Cardiac muscle cell (in vitro differentiated cells and primary cell): ENCODE measurements at places on chromosomes 1 and 21.

GRCh38 chr1:221940631-221941030, 198.7 kb upstream of the DUSP10 start:
- no peak for DNase-seq

- no peak for DNase-seq
Observed at GRCh38 chr1:240831922-240832321, 220.0 kb upstream of the GREM2 start.

- no peak for DNase-seq
Observed at GRCh38 chr21:44927587-44928461, 7.1 kb upstream of the ITGB2 start.

- peak; percentile 17 for DNase-seq
Observed at GRCh38 chr1:237814319-237814924, 76.3 kb downstream of the ZP4 start.

DNA sequence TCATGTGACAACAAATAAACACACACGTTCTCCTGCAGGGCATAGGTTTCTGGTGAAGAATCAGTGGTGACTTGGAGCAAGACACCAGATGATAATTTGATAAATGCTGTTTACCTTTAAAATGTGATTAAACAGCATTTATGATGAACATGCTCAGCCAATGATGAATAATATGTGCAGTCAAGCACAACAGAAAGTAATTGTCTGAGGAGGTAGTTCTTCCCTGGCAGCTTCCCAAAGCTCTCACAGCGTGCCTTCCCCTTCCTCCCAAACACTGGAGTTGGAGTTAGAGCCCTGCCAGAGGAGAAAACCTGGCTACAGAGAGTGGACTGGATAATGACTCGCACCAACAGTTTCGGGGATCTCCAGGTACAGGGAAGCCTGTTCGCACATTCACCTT, 463.5 kb downstream of the SMYD3 start:
- DNase-seq: no peak

DNA sequence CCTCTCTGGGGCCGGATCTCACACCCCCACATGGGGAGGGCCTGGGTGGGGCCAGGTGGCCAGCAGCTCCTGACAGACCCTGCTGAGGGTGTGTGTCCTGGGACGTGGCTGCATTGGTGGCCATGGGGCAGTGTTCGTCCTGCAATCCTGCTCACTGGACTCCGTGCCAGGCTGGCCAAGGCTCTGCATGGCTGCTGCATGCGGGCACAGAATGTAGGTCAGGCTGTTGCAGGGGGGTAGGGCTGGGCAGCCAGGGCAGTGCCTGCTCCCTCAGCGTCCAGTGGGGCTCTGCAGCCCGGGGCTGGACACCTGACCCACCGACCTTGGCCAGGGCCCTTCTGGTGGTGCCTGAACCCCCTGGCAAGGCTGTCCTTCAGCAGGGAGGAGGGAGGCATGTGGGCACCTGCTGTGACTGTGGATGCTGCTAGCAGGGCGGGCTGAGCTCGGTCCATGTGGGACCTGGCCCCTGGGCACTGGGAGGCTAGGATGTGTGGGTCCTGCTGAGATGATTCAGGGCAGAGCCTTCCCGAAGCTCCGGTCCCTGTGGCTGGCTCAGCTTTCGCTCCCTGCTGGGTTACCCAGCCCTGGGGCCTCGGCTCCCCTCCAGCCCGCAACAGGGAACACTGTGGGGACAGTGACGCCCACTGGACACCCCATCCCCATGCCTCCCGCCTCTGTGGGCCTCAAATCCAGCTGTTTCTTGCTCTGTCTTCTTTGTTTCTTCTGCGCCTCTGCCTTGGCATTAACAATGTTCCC, 14.9 kb upstream of the PLCH2 start:
- no peak for DNase-seq

DNA sequence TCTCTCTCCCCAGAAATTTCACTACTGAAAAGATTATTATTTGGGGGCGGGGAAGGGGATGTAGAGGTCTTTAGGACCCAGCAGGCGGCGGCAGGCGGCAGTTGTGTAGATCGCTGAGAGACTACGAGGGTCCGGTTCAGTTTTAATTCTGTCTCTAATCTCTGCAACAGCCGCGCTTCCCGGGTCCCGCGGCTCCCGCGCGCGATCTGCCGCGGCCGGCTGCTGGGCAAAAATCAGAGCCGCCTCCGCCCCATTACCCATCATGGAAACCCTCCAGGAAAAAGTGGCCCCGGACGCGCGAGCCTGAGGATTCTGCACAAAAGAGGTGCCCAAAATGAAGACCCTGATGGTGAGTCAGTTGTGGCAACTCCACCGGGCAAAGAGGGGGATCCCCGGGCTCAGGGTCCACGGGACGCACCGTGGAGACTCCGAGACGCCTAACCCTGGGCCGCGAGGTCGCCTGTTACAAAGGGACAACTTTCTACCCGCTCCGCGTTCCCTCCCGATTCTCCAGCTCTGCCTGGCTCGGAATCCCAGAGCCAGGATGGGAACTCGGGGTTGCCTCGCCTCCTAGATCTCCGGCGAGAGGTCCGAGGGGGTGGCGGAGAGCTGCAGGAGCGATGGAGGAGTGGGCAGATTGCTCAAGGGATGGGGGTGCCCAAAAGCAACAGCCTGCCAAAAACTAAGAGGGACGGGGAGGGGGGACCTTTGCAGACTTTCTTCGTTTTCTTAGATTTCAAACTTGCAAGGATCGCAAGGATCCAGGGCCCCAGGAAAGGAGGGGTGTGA, at the start of gene ST6GALNAC5:
Gene ST6GALNAC5, plus strand, starts transcription at position 139 of the 789 bp plus-strand sequence.
- DNase-seq: peak; percentile 48

DNA sequence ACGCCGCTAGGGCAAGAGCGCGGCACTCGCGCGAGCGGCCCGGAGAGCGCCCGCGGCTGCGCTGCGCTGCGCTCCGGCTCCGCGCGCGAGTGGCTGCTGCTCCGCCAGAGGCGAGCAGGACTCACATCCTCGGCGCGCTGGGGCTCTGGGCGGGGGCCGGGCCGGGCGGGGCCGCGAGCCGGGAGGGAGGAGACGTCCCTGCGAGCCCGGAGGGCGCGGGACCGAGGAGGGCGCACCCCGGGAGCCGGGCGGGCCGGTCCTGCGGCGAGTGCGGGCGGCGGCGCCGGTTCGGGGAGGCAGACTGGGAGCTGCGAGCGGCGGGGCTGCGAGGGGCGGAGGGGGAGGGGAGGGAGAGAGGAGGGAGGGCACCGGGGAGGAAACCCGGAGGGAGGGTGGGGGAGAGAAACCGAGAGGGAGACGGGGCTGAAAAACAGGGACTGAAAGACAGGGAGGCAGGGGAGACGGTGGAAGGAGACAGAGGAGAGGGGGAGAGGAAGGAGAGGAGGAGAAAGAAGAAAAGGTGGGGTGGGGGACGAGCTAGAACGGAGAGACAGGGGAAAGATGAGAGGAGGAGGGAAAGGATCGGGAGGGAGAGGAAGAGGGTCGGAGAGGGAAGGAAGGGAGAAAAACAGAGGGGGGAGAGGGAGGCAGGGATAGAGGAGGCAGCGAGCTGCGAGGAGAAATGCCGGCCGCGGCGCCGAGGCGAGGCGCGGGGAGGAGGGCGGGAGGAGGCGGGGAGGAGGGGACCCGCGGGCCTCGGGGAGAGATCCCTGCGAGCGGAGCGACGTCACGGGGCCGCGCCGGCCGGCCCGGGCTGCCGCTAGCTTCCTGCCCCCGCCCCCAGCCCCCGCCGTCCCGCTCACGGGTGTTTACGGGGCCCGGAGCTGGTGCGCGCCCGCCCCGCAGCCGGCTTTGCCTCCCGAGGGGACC, at the start of gene CAMK2N1:
Gene CAMK2N1, minus strand, starts transcription at position 684 of the 930 bp plus-strand sequence. CDS start 831 bp downstream, outside the sequence.
- peak; percentile 78 for DNase-seq

DNA sequence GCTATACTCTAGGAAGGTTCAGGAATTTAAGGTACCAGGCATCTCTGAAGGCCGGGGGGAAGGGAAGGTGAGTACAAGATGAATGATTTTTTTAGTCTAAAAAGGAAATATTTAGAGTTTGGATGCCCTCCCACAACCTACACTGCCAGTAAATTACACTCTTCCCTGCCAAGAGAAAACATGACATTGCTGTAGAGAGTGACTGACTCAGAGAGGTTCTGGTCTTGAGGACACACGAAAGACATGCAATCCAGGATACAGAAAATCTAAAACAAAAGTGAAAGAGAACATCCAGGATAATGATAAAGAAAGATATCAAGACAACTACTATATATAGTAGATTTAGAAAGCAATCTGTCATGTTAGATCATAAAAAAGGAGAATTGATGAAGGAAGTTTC, 200.5 kb downstream of the TYW3 start:
- no peak for DNase-seq

DNA sequence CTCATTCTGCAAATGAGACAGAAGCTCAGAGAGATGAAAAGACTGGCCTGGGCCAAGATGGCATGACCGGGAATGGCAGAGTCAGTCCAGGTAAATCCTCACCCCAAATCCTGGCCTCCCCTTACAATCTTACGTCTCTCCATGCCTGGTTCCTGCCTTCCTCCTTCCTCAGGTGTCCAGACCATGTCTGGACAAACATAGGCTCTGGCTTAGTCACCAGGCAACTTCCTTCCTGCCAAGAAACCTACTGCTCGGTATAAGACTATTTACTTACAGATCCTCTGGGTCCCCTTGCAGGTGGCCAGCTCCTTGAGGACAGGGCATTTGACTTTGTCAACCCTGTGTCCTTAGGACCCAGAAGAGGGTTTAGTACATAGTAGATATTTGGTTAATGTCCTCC, 69.4 kb upstream of the ROR1 start:
- DNase-seq: no peak

GRCh38 chr1:25815208-25816111, 4.3 kb upstream of the MTFR1L start:
- no peak for DNase-seq

- DNase-seq: no peak
Observed at GRCh38 chr1:221667504-221667903, 74.4 kb downstream of the DUSP10 start.

GRCh38 chr1:234969011-234969441, 159.6 kb downstream of the TOMM20 start:
- DNase-seq: no peak

GRCh38 chr1:153750026-153750995, 22.5 kb downstream of the INTS3 start:
- peak; percentile 48 for DNase-seq

- DNase-seq: peak; percentile 85
Observed at GRCh38 chr1:58739856-58740466, 40.1 kb upstream of the MYSM1 start.

GRCh38 chr1:237232501-237232900, 190.5 kb downstream of the RYR2 start:
- no peak for DNase-seq

- no peak for DNase-seq
Observed at GRCh38 chr1:88062650-88063153, 621.4 kb upstream of the PKN2 start.

GRCh38 chr1:233679591-233680373, 65.9 kb downstream of the KCNK1 start:
- no peak for DNase-seq

DNA sequence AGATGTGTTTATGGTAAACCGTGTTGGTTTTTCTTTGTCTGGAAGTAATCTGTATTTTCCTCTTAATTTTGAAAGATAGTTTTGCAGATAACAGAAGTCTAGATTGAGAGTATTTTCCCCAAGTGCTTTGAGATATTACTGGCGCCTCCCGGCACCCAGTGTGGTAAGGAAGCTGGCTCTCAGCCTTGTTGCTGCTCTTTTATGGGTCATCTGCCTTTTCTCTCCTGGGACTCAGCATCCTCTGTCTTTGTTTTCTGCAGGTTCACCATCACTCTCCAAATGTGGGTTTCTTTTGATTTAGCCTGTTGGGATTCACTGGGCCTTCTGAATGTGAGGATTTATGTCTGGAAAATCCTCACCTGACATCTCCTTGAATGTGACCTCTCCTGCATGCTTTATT, 37.4 kb downstream of the POFUT2 start:
- DNase-seq: no peak

GRCh38 chr1:180444522-180444921, 57.9 kb downstream of the ACBD6 start:
- DNase-seq: no peak

- DNase-seq: no peak
Observed at GRCh38 chr1:59516881-59517280, 220.0 kb downstream of the FGGY start.

DNA sequence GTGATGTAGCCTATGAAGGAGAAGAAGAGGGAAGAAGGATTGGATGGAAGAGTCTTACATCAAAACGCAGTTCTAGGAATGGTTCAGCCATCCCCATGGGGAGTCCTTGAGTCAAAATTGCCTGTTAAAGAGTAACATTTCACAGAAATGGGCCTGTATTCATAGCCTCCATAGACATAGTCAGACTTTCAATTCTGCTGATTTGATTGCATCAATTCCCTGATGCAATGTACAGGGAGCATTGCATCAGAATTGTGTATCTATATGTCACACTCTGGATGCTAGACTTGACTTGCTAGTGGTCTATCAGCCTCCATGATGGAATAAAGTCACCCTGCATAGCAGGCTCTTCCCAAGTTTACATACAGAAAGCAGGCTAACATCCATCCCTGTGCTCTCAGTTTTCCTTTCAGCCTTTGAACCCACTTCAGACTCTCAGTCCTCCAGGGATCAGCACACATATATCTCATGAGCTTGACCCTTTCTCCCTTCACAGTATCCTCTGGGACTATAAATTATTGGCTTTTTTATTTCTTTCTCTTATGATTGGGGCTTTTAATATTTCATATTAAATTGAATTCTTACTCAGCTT, 1111.7 kb upstream of the B3GALT2 start:
- DNase-seq: no peak
